ENCODE measurements at places on chromosomes 16 and 17.
A peak's percentile ranks its signal among the peaks of the same experiment; 100 is the strongest.

GRCh38 chr17:41860254-41860931 is 4.8 kb downstream of the KLHL11 start:
- no peak for DNase-seq

- DNase-seq = no peak
Measured at GRCh38 chr16:12778726-12779125, 25.0 kb downstream of the CPPED1 start.

DNA sequence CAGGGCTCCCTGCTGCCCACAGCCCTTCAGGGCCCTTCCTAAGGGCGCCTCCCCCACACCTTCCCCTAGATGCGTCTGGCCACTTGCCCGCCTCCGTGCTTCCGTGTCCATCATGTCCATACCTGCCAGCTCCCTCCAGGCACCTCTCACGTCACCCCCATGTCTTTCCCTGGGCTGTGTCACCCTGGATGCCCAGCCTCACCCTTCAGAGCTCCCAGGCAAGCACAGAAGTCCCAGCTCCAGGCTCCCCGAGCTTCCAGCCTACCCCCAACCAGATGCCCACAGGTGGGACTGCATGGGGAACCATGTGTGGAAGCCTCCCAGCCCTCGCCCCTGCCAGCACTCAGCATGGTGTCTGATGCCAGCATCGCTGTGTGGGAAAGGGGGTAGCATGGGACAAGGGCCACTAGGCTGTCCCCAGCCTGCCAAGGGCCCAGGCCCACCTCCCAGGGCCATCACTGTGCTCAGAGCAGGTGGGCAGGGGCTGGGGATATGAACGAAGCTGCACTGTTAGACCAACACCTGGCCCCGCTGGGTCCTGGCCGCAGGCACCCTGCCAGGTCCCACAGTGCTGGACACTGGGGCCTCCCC is 1.9 kb upstream of the AXIN1 start:
- no peak for DNase-seq

DNA sequence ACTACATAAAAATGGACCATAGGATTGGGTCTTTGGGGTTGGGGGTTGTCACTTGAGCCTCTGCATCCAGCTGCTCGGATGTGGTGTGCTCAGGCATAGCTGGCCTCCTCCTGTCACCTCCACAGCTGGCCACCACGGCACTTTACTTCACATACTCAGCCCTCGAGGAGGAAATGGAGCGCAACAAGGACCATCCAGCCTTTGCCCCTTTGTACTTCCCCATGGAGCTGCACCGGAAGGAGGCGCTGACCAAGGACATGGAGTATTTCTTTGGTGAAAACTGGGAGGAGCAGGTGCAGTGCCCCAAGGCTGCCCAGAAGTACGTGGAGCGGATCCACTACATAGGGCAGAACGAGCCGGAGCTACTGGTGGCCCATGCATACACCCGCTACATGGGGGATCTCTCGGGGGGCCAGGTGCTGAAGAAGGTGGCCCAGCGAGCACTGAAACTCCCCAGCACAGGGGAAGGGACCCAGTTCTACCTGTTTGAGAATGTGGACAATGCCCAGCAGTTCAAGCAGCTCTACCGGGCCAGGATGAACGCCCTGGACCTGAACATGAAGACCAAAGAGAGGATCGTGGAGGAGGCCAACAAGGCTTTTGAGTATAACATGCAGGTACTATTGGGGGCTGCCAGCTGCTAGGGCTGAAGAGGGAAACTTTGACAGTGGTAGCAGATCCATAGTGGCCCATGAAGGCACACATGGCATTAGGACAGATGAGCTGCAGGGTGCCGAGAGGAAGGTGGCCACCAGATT is 30.8 kb downstream of the CDIP1 start:
- no peak for DNase-seq

DNA sequence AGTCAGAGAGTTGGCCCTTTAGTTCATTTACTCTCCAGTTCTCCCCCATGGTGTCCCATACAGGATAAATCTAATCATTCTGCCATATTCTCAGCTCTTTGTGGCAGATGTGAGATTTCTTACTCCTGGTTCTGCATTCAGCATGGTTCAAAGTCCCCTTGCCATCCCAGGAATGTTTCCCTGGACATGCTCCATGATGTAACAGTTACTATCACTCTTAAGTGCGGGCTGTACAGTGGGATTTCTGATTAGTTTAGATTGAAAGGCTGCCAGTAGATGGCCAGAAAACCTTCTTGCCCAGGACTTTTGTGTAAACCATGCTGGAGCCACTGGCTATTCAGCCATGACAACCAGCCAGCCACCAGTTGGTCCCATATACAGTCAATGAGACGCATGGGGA is 10.4 kb downstream of the KRT37 start:
- DNase-seq = no peak

DNA sequence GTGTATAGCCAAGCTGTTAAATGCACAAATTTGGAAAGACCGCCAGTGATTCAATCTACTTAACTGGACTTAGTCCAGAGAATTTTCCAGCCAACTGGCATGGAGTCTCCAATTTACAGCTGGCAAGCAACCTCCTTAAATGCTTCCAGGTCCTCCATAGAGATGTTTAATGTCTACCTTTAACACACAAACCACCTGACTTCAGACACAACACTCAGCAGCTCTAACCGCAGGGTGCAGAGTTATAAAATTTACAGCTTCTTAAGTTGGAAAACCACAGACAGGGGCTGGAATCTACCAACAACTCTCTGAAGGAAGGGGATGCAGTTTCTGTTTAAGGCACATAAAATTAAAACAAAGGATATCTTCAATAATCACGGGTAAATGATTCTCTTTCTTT is 106.9 kb downstream of the SYCE1L start:
- no peak for DNase-seq

DNA sequence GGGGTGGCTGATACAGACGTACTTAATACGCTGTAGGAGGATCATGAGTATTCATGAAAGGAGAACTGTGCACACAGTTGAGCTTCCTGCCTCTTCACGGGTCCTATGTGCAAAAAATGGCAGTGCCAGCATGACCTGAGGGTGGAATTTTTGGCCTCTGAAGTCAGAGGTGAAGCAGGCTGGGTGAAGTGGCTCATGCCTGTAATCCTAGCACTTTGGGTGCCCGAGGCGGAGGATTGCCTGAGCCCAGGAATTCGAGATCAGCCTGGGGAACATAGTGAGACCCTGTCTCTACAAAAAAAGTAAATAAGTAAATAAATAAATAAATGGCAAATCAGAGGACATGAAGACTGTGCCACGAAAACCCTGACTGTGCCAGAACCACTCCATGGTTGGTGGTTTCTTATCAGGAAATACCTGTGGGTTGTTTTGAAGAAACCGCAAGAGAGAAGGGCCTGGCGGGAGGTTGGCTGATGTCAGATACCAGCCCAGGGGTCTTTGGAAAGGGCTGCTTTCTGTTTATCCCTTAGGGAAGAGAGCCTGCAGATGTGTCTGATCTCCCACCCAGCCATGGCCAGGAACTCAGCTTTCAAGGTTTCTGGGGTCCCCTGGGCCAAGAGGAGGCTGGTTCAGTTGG is 3.4 kb downstream of the ASPSCR1 start:
- DNase-seq = no peak

- DNase-seq = no peak
Measured at GRCh38 chr16:15948532-15949209, 745 bp upstream of the ABCC1 start.

GRCh38 chr17:79026376-79027273 is 2.7 kb downstream of the C1QTNF1 start:
- DNase-seq = no peak

GRCh38 chr16:80954985-80955384 is 51.7 kb downstream of the CMC2 start:
- DNase-seq = no peak

DNA sequence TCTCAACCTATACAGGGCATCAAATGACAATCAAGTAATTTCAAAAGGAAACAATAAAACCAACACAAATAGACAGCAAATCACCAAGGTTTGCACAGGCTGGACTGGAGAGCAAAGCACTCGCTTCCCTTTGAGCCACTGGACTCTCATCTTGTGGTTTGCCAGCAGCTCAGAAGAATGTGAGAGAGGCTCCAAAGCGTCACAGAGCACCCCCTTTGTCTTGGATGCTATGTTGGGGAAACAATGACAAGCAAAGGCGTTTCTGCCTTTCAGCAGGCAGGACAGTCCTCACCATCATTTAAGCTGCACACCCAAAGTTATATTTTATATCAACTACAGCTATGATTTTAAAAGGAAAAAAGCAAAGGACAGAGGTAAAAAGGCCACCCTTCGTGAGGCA is 13.2 kb downstream of the SLC6A4 start:
- no peak for DNase-seq

DNA sequence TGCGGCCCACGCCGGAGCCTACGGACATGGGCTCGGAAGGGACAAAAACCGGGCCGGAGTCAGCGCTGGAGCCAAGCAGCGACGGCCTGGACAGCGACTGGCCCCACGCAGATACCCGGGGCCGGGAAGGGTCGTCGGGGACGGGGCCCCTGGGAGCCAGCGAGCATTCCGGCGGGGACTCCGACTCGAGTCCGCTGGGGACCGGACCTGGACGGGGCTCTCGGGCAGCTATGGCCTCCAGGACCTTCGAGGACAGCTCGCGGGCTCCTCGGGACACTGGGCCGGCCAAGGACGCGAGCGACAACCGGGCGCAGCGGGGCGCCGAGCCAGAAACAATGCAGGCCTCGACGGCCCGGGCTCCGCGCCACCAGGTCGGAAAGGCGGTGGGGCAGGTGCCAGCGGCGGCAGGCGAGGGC is 1.0 kb downstream of the MYO15B start:
- DNase-seq = no peak

GRCh38 chr16:77116856-77117255 is 74.1 kb upstream of the MON1B start:
- no peak for DNase-seq

DNA sequence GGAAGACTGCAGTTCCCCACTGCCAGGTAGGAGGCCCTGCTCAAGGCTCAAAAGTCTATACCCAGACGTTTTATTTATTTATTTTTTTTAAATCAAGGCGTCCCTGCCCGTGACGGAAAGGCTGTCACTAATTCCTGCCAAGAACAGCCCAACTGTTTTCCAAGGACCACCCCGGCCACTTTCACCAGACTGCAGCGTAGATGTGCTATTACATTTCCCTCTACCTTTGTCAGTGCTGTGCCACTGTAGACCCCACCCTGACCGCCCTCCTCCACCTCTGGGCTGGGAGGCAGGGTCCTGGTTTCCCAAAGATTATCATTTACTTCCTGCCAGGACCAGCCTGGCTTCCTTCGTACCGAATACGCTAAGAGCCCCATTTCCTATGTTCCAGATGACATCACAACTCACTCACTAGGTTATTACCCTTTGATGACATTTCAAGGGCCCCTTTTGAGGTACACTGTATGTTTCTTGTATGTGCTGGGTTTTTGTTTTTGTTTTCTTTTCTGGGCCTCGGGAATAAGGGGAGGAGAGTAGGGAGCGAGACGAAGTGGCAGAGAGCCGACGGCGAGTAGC is 6.3 kb upstream of the RNF227 start:
- no peak for DNase-seq

GRCh38 chr16:47881574-47881973 is 274.2 kb downstream of the ABCC12 start:
- DNase-seq = no peak

DNA sequence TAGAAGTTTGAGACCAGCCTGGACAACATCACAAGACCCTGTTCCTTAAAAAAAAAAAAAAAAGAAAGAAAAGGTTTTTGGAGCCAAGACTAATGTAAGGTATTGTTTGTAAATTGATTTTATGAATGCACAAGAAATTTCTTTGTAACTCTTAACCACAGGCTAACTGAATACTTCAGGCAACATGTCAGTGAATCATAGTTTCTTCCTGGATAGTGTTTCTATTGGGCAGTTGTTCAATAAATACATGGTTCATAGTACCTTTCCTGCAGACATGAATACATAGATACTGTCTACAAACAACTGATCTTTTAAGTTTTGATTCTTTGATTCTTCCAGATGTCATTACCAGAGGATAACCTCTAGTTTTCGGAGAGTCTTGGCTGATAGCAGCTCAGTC is 11.6 kb downstream of the DDX42 start:
- no peak for DNase-seq

DNA sequence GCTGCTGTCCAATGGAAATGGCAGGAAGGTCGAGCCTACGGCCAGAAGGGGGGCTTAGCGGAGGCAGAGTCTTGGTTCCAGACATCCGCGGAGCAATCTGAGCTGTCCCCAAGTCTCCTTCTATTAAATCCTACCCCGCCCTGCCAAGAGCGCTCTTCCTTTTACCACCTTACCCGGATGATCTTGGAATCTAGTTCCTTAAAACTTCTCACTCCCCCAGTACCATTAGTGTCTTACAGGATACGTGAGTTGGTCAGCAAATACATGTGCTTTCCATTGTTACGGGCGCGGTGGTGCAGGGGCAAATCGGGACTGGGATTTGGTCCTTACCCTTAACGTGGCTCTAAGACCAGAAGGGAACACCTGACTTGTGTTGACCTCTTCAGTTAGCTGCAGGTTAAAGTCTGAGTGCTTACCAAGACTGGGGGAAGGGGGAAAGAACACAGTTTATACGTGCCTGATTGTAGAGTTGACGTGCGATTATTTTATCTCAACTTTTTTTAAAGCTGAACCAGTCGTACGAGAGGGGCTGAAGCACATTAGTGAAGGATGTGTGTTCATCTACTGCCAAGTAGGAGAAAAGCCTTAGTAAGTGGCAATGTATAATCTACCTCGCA is 495 bp downstream of the TXNDC17 start:
- DNase-seq = peak; percentile 17

DNA sequence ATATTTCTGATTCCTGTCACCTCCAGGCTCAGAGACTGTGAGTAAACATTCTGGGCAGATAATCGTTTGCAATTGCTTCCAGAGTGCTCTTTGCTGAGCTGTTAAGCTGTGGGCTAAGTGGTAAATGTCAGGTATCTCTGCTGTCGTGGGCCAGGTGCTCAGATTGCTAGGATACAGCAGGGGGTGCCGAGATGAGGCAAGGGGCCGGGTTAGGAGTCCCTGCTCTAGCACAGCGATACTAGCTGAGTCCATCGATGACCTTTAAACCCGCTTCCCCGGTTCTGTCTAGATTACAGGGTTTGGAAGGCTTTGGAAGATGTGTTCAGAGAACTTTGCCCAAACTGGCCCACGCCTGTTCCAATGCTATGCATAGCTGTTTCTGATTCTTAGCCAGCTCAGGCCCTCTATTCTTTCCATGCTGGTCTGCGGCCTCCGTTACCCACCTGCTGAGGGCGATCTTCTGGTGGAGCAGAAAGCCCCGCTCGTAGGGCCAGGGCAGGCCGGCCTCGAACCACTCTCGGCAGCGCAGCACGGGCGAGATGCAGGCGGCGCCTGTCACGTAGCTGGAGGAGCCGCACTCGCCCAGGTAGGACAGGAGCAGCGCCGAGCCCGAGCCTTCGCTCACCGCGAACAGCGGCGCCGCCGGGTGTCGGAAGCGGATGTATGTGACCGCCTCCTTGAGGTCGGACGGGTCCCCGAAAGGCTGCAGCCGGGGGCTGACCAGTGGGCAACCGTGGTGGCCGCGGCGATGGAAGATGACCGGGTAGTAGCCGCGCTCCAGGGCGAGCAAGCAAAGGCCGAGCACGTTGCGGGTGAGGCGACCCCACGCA is 979 bp downstream of the ABHD15 start:
- DNase-seq = peak; percentile 60

- DNase-seq = no peak
Measured at GRCh38 chr17:5715478-5715877, 131.2 kb upstream of the NLRP1 start.

Data from T-helper 2 cell treated with Interferon-gamma antibody and Interleukin-4, amounts not matched to agents 5 μg/mL and 100 μg/mL, for 36 hours (primary cell).